ENCODE measurements at places on chromosomes 4 and X.

DNA sequence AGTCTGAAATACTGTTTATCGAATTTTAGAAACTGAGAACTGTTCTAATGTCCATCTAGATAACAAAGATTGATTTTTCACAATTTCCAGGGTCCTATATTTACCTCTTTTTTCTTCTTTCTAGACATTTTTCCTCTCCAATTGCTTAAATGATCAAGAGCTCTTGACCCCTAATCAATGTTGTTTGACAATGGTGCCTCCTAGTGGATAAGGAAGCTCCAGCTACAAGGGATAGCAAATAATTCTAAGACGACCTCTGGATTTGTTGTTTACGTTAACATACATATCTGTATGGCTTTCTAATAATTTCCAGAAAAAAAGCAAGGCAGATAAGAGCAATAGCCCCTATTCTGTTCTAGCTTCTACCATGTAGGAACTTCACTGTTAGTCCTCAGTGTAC is 35.8 kb downstream of the GPR82 start:
- DNase-seq, result no peak

GRCh38 chr4:77310931-77311330 is 153.9 kb downstream of the CCNG2 start:
- DNase-seq, result no peak

DNA sequence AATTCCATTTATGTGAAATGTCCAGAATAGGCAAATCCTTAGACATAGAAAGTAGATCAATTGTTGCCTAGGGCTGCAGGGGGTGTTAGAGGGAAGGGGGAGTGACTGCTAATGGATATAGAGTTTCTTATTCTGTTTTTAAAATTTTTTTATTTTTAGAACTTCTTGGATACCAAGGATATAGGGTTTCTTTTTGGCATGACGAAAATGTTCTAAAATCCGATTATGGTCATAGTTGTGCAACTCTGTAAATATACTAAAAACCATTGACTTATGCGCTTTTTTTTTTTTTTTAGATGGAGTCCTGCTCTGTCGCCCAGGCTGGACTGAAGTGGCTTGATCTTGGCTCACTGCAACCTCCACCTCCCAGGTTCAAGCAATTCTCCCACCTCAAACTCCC is 125.2 kb upstream of the USP9X start:
- DNase-seq, result no peak

DNA sequence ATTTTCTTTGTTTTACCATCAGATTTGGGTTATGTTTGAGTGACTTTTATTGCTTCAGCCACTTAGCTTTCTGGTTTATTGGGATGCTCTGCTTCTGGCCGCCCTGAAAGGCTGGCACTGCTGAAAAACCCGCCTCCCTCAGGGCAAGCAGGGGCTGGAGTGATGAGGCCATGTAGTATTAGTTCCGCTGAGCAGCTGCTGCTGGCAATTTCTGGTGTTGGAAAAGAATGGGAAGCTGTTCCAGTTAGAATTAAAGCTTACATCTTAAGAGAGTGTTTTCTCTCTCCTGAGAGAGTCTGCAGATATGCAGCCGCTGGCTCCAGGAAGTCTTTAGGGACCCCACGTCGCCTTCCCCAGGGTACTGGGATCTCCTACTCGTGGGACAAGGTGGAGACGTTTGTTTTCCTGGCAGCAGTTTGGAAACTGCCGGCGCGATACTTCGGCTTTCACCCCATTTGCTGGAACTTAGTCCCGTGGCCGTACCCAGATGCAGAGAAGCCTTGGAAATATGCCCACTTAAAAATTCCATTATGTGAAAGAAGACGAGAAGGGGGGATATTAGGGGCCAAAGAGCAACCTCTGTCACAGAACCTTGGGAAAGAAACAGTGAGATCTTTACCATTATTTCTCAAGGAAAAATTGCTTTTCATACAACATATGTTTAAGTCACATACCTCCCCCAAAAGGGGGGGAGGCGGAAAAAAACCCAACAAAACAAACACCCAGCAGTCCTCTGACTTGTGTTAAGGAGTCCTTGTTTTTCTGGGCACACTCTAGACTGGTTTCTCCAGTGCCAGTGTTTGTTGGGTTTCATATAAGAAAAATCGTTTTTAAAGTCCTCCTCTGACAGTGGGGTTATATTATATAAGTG is 72.6 kb downstream of the TMEM131L start:
- no peak for DNase-seq

- no peak for DNase-seq
These were observed 32.7 kb downstream of the ACSL1 start for GRCh38 chr4:184792950-184793555.

GRCh38 chr4:141121768-141122454 is 11.4 kb downstream of the RNF150 start:
- DNase-seq, result no peak

DNA sequence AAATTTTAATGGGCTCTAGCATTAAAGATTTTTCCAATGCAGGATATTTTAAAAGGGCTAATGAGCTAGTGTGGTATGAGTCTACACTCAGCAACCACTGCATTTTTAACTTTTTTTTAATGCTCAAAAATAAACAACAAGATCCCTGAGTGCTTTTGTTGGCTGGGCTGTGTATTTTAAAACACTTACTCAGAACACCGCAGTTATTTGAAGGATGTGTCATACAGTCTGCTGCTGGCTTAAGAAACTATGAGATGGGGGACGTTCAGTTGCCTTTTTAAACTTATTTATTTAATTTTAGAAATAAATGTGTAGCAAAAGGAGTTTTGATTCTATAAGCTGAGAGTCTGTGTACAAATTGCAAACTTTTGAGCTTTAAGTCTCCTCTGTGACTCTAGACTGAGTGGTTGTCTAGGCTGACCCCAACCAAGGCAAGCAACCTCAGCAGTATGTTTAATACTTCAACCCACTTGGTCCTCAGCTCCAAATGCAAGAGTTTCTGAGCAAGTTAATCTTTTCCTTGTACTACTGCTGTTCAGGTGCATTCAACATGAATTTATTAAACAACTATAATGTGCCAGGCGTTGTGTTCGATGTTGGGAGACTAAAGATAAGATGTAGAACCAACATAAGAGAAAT is 278.6 kb upstream of the DIPK2B start:
- DNase-seq, result no peak

DNA sequence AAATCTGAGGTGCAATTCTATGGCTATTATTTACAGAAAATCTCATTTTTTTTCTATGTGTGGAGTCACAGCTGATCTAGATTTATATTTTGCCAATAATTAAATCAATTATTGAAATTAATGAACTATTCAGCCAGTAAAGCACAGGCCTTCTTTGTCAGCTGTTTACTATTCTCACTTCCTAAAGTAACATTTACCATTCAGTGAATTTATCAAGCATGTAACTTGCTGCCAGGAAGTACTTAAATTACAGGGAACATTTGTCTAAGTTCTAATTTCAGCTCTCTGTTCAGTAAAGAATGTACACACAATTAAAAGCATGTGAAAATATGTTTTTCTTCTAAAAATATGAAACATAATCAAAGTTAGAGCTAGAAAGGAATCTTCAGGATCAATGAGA is 79.3 kb downstream of the DTHD1 start:
- no peak for DNase-seq

- no peak for DNase-seq
These were observed 125.8 kb upstream of the CLNK start for GRCh38 chr4:10810411-10810810.

GRCh38 chr4:31557437-31557836 is 837.3 kb downstream of the PCDH7 start:
- no peak for DNase-seq

GRCh38 chr4:1357356-1358248 is 10.6 kb downstream of the UVSSA start:
- no peak for DNase-seq

DNA sequence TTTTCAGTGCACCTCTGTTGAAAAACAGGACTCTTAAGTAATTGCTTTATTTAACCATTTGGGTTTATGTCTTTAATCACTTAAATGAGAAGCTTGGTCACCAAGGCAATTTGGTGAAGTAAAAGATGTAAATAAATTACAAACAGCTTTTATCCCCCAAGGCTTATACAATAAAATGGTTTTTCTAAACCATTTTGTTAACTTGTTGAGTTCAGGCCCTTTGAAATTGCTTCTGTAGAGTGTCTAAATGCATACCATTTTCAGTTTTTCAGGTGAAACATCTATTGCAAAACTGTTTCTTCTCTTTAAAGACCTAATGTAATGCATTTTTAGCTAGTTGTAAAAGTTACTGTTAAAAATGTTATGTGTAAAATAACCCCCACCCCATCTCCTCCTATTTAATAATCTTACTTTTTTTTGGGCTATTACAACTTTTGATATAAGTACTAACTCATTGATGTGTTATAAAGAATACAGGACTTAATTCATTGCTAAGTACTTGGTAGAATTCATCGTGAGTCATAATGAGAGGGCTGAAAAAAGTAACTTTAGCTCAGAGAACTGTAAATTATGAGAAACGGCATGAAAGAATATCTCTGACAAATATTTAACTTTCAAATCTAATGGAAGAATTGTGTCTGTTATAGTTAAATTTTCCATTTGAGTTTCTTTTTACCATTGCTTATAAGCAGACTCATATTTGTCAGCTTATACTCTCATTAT is 4.5 kb downstream of the RAPGEF2 start:
- DNase-seq, result no peak

- DNase-seq, result no peak
These were observed 1114.7 kb upstream of the PABPC4L start for GRCh38 chr4:135316266-135316779.

DNA sequence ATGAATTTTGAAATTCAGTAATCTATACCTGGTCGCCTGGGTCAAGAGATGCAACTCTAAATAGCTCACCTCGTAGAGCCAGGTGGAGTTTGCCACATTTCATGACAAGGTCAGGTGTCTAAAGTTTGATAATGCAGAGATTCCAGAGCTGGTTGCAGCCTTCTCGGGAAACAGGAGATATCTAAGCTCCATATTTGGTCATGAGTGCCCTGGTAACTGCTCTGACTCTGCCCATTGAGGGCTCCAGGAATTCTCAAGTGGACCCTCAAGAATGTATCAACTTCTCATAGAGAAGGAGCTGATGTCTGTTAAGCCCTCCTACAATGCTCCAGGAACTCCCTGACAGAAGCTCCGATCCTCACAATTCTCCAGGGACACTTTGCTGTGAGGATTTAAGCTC is 33.2 kb upstream of the TSPAN5 start:
- no peak for DNase-seq

DNA sequence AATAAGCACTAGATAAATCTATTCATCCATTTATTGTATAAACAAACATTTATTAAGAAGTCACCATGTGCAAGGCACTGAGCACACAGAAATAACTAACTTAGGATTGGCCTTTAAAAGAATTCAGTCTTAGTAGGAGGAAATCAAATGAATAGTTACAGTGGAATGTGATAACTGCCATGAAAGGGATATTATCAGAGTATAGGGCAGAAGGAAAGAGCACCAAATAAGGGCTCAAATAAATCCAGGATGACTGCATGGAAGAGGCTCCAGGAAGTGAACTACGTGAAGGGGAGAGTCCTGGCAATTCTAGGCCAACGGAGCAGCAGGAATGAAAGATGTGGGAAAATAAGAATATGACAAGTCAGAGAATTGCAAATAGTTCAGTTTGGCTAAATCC is 406.0 kb downstream of the INPP4B start:
- no peak for DNase-seq

DNA sequence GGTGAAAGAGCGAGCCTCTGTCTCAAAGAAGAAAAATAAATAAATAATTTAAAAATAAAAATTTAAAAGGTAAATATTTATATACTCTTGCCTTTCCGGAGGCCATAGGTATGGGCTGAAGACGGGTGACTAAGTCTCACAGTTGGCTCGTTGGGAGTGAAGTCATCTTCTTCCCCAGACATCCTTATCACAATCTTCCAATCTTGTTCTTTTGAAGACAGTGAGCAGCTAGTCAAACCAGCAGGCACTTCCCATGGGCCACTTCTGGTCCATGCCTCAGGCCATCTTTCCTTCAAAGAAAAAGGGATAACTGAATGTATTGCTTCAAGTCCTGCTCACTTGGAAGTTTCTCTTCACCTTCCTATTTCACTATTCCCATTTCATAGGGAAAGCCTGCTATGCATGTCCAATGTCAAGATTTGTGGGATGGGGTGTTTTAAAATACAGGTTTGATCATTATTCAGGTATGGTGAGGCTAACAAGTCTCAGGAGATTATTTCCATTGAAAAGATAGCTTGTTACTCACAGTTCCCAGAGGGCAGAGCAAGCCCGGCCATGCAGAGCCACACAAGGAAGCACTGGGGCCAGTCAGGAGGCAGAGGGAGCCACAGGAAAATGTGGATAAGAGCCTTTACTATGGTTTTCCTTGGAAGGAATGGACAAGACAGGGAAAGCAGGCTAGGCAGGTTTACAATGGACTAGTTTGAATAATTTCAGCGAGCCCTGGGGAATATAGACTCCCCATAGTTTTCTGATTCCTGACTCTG is 33.3 kb upstream of the VCX2 start:
- DNase-seq, result no peak
